NCI-H1417 (cell line): ENCODE measurements at places on chromosomes 1 and 21.

- no peak for DNase-seq
Observed at GRCh38 chr1:66437136-66437401, 96.9 kb upstream of the SGIP1 start.

- DNase-seq = no peak
Observed at GRCh38 chr1:7501723-7502603, 269.1 kb upstream of the VAMP3 start.

- DNase-seq = no peak
Observed at GRCh38 chr21:42047821-42048613, 23.1 kb upstream of the UMODL1 start.

DNA sequence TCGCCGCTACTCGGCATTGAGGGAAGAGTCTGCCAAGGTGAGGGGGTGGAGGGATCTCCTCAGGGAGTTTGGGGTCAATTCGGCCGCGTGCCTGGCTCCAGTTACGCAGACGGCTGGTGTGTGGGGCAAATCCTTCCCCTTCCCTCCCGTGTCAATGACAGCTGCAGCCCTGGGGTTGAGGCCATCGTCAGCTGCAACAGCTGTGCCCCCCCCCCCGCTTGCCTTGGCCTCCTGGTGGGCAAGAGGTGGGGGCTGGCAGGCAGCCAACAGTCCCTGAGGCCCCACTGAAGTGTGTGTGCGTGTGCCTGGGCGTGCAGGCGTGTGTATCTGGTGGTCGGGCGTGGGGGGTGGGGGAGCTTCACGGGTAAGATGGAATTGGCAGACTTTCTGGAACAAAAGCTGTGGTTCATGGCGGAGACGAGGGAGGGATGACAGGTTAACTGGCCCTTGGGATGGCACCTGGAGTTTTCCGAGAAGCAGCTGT lies 25.6 kb downstream of the PPFIA4 start:
- peak; percentile 68 for DNase-seq
